ENCODE measurements at places on chromosomes 13 and 19.

GRCh38 chr13:25771202-25771601 is 280.6 kb downstream of the SHISA2 start:
- no peak for DNase-seq

DNA sequence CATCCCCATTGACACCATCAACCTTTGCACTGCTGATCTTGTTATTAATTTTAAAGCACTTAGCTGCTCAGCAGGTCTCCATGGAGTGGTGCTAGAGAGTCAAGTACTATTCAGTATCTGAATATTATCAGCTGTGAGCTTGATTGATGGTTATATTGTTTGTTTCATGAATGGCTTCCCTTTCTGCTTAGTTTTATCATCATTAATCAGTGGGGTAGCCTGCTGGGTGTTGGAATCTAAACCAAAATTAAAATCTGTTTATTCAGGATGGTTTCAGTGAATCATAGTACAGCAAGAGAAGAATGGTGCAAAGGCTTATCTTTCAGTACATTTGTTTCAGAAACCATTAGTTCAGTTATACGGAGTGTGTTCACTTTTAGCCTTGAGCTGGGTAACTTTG is 42.5 kb upstream of the SCEL start:
- DNase-seq: no peak

DNA sequence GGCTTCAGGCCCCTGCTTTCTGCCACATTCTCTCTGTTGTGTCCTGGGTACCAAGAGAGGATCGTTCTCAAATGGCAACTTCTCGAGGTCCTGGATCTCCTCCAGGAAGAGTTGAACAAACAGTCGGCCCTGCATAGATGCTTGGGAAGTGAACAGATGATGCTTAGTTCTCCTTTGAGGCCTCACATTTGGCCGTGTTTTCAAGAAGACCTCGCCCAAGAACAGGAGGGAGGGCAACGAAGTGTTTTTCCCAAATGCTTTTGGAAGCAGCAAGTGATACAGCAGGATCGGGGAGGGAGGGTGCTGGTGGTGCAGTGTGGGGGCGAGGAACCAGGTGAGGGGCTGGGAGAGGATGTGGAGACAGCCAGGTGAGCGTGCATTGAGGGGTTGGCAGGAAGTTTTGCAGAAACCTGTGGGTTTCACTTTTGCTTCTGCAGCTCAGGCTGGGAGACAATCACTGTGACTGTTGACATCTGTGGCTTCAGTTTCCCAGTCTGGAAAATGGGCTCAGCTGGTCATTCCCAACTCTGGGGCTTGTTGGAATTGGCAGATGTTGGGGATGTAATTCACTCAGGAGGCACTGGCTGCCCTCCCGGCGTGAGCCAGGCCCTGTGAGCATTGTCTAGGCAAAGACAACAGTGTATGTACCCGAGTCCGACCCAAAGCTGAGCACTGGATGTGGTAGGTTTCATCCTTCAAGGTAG is 21.6 kb downstream of the MAST3 start:
- no peak for DNase-seq

GRCh38 chr13:30255696-30256095 is 51.7 kb downstream of the KATNAL1 start:
- DNase-seq: no peak

GRCh38 chr19:19257836-19258588 is 15.1 kb downstream of the TM6SF2 start:
- DNase-seq: no peak

DNA sequence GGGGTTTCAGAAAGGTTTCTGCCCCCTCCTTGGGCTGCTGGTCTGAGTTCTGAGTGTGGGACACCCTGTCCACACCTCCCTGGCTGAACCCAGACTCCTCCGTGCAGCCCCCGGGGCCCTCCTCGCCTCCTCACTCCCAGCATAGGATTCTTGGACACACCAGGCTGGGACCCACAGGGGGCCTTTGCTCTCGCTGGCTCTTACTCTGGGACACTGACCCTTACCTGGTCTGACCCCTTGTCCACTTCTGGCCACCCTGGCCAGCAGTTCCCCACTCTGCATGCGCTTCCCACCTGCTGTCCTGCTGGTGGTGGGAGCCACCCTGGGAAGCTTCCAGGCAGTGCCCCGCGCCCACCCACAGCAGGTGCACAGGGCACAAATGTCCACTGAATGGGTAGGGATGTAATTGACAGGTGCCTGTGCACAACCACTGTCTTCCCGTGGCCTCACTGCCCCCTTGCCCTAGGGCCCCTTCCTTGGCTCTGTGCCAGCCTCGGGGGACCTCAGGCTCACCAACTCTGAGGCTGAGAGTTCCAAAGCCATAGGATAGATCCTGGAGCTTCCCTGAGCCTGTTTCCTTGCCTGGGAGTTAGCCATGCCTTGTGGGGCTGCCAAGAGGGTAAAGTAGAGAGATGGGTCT is 7.0 kb upstream of the SLC25A42 start:
- DNase-seq: no peak

DNA sequence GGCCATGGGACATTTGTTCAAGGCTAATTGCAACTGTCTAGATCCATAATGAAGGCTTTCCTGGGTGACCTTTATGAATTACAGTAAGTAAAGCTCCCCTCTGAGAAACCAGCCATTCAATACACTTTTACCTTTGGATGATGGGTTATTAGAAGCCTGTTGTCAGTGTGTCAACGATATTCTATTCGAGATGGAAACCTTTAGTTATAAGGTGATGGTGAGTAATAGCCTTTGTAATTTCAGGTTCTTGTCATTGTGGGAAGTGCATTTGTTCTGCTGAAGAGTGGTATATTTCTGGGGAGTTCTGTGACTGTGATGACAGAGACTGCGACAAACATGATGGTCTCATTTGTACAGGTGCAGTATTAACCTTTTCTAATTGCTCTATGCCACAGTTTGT is 261.7 kb downstream of the ITGBL1 start:
- no peak for DNase-seq

GRCh38 chr13:104327211-104327610 is 1261.0 kb upstream of the SLC10A2 start:
- DNase-seq: no peak

DNA sequence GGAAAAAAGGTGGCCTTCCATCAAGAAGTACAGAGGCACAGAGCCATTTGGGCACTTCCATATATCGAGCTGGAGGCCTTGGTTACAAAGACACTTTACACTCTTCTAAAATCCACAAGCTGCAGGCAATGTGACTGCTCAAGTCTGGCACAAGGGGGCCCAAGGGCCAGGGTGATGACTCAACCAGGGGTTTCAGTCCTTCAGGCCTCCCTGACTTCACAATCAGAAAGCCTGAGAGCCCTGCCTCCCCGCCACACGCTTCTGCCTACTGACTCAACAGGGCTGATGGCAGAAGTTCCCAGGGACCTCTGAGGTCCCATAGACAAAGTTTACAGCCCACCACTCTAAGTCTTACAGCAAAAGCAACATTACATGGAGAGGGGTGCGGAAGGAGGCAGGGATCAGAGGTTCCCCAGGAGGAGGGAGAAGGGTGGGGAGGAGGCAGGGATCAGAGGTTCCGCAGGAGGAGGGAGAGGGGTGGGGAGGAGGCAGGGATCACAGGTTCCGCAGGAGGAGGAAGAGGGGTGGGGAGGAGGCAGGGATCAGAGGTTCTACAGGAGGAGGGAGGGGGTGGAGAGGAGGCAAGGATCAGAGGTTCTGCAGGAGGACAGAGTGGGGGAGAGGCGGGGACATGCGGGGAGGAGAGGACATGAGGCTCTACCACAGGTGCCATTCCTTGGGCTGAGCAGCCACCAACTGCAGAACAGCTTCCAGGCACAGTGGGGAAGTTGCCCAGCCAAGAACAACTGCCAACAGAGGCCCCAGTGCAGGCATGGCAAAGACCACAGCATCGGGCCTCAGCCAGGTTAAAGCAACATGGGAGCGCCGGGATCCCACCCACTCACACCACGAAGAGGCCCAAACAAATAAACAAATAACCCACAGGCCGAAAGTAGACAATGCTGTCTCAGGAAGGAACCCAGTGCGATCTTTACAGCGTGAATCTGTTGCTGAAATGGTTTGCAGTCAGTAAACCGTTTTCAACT is 52.0 kb downstream of the SLC7A1 start:
- no peak for DNase-seq

GRCh38 chr19:12789098-12789903 is 2.0 kb upstream of the JUNB start:
- no peak for DNase-seq

GRCh38 chr13:65830411-65831205 is 1399.5 kb downstream of the PCDH9 start:
- no peak for DNase-seq

DNA sequence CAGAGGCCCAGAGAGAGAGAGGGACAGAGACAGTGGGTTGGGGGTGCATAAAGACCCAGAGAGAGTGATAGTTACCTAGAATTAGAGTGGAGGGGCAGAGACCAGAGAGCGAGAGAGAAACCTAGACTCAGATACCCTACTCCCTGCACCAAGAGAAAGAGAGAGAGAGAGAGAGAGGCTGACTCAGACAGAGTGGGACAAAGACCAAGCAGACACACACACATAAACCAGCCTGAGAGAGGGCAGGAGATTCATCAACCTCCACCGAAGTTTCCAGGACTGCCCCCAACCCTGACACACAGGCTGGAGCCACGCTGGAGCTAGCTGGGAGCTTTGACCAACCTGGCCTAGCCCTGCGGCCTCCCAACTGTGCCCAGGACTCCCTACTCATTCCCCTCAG is 12.9 kb downstream of the SYT3 start:
- DNase-seq: no peak

GRCh38 chr19:41960973-41961372 is 1.9 kb upstream of the RABAC1 start:
- no peak for DNase-seq

GRCh38 chr19:13526552-13526951 is 20.3 kb upstream of the CACNA1A start:
- DNase-seq: no peak

- DNase-seq: no peak
Observed at GRCh38 chr19:48489608-48490216, 20.5 kb downstream of the CYTH2 start.

DNA sequence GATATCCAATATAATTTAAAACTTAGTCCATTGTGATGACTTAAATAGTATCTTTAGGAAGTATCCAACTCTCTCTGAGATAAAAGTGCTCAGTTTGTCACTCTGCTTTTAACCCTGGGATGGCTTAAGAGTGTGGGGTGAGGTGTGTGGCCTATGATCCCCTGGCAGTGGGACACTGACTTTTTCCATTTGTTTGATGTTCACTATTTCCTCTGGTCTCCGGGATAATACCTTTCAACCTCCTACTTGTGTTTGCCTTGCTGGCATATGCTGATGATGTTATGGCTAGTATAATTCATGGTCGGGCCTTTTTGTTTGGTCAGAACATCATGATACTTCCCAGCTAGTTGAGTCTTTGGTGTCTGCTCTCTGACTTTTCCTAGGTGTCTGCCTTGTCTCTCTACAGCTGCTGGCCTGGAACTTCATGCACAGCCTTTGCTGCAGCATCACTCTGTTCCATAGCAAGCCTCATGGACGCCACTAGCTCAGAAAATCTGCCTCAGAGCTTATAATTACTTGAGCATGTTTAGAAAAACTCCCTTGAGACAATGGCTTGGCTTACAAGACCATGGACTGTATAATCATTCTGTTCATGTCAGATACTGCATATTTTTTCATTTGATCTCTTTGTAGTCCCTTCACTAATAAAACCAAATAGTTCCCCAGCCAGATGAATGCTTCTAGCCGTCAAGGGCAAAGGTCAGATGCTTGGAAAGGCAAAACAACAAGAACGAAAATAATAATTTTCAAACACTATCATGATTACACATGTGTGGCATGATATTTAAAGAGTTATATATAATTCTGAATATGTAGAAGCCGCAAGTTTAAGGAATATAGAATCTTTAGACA is 75.2 kb downstream of the WDFY2 start:
- no peak for DNase-seq

- DNase-seq: no peak
Observed at GRCh38 chr19:6413721-6414643, 10.6 kb downstream of the KHSRP start.

DNA sequence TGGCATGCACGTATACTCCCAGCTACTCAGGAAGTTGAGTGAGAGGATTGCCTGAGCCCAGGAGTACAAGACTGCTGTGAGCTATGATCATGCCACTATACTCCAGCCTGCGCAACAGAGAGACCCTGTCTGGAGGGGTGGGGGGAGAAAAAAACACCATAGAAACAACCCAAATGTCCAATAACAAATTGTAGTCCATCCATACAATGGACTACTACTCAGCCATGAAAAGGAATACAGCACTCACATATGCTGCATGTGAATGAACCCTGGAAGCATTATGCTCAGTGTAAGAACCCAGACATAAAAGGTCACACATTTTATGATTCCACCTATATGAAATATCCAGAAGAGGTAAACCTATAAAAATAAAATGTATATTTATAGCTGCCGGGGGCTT is 42.3 kb downstream of the CD320 start:
- DNase-seq: no peak

GRCh38 chr19:12156223-12157058 is at the start of gene ZNF625:
ZNF625 (minus strand) TSS chr19:12156734; CDS start chr19:12156558, 176 bp downstream.
- peak; percentile 56 for DNase-seq

DNA sequence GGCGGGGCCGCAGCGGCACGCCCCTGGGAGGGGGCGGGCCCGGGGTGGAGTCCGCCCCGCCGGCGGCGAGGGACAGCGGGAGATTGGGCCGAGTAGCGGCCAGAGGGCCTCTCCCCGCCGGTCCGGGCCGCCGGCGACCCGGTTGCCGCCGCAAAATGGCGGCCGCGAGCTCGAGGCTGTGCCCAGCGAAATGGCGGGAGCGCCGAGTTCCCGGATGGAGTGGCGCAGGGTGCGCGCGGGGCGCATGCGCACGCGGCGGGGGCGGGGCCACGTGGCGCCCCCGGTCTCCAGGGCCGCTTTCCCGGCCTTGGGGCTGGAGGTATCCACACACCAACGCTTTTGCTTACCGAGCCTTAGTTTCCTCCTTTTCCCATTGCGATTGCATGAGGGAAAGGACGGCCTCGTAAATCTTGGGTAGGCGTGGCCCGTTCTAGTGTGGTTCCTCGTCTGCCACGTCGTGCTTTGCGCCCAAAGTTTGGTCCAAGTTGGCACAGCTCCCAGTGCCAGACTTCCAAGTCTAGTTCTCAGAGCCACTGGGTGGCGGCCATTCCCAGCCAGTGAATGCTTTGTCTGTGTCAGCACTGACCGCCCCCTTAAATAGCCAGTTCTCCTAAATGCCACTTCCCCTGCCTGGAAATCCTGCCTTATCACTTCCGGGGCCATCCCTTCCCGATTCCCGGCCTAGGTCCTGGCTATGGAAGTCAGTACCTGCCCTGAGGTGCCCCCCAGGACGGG is 513 bp downstream of the CIRBP start:
- DNase-seq: peak; percentile 67

DNA sequence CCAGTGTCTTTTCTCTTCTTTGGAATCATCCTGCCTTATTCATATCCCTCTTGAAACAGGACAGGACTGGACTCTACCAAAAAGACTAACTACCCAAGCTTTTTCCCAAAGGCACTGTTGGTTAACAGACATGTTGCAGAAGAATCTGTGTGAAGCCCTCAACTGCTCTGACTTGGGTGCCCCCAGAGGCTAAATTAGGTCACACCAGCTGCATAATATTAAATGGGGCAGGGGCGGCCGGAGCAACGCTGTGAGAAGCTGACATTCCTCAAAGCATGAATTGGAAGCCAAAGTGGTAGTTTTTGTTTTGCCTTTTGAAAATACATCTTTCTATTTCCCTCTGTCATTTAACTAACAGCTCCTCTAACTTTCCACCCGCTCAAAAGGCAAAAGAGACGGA is 185.9 kb downstream of the LHFPL6 start:
- no peak for DNase-seq

GRCh38 chr19:42024622-42025111 is 30.6 kb upstream of the ATP1A3 start:
- DNase-seq: no peak

All from skeletal muscle cell (primary cell).